ENCODE measurements at places on chromosomes 3 and 15.

DNA sequence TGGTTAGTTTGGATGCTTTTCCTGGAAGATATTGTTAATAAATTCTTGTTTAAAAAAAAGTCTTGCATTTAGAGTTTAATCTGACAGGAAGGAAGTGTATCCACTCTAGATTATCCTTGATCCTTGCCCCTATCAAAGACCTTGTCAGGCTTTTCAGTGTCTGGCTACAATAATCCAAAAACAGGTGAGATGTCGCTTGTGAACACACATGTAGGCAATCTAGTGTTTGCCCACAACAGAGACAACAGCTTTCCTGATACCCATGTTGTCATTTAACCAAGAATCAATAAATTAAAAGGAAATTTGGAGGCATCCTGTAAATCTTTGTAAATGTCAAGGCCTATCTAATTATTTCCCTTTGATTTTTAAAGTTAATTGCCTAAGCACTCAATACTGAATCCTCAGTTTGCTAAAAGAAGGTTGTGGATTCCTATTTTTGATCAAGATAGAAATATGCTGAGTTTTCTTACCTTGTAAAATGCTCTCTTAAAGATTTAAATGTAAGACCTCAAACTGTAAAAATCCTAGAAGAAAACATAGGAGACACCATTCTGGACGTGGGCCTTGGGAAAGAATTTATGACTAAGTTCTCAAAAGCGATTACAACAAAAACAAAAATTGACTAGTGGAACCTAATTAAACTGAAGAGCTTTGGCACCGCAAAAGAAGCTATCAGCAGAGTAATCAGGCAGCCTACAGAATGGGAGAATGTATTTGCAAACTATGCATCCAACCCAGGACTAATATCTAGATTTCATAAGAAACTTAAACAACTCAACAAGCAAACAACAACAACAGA is 207.7 kb downstream of the NAALADL2 start:
- no peak for DNase-seq

- no peak for DNase-seq
Observed at GRCh38 chr3:38878646-38879045, 62.6 kb upstream of the SCN10A start.

DNA sequence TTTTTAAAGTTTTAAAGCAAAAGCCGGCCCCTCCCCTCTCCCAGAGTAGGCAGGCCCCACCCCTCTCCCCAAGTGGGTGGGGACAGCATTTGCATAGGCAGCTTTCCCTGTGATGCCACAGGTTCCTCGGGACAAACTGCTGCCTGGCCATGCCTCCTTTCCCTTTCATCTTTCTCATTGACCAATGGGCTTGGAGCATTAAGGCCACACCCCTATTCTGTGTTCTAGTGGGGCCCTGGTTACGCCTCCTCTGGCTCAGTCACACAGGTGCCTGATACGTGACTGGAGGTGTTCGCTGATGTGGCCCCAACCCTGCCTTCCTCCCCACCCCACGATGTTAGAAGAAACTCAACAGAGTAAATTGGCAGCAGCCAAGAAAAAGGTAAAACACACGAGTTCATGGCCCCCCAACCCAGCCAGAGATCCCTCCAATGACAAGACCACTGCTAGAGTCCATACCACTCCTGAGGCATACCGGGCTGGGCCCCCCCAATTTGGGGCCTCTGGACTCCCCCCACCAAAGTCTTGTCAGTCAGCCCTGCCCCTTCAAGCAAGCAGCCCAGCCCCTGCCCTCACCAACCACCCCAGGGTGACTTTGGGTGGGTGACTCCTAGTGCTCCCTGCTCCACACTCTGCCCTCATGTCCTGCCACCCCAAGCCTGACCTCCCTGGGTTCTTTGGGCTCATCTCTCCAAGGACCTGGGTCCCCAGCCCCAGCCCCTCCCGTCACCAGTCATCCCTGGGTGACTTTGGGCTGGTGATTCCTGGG is 62.8 kb upstream of the CSPG4 start:
- DNase-seq: no peak

- no peak for DNase-seq
Observed at GRCh38 chr3:194205675-194206133, 69.8 kb downstream of the HES1 start.

- DNase-seq: no peak
Observed at GRCh38 chr15:97955529-97955928, 5.0 kb upstream of the ARRDC4 start.

GRCh38 chr3:134527037-134527436 is 41.2 kb downstream of the CEP63 start:
- peak; percentile 2 for DNase-seq

DNA sequence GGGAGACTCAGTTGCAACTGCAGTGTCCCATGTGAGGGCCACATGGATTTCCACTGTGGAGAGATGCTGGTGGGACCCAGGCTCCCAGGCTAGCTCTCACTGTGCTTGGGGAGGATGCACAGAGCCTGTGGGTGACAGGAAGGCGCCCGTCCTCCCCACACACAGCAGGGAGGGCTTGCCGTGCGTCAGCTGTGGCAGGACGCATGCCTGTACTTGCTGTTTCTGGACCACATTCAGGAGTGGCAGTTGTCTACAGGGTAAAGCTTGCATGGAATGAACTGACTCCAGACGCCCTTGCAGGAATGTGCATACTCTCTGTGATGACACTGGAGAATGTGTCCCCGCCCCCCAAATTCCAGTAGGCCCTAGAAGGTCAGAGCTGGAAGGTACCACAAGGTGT is 63.8 kb upstream of the SNRPA1 start:
- DNase-seq: no peak
